Left kidney (tissue), 8 donors: ENCODE measurements at places on chromosomes 7 and 10. TPM values are rescaled to one million over a fixed set of nuclear protein-coding genes. Genes with fewer than 3 reads are reported as not detected.

ZMIZ2 gene
- 77.5 TPM for polyA plus RNA-seq

RBP3 gene
- polyA plus RNA-seq = 0.10 TPM

FANK1 gene
- polyA plus RNA-seq = 13.1 TPM

MALRD1 gene
- 2.2 TPM for polyA plus RNA-seq

GNAI1 gene
- polyA plus RNA-seq = 112 TPM

SLC26A4 gene
- 3.7 TPM for polyA plus RNA-seq

PPP3CB gene
- 73.1 TPM for polyA plus RNA-seq

- DNase-seq = no peak
These were observed 18.2 kb downstream of the FAM25A start for GRCh38 chr10:87038286-87038717.

DNA sequence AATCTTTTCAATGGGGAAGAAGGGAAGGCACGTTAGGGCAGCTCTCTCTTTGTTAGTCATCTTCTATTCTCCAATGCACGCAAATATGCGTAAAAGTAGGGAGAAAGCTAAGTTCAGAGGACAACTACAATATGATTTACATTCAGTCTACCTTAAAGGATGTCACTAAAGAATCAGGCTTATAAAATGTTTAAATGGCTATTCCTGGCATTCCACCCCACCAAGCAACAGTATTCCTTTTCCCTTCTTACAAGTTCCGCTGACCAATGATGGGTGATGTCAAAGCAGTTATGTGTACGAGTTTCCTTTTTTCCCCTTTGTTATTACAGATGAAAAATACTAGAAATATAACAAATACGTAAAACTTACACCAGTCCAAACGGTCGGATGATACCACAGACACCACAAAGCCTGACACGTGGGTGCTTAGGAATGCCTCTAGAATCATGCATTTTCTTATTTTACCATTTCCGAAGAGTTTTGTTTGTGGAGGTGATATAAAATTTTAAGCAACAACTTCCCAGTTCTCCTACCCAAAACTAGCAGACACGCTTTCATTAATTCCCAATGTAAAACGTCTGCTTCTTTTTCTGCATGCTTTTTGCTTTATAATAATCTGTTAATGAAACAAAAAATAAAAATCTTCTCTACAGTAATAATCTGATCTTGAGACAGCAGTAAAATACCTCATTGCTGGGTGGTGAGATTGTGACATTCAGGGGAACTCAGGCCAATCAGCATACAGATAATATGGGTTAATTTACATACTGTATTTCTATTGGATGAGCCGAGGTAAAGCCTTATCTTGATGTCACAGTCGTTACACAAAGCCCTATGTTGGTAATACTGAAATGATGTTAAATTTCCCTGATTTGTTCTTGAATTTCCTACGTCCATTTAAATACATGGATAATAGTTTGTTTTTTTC is 708 bp upstream of the GPR85 start:
- peak; percentile 25 for DNase-seq

DNA sequence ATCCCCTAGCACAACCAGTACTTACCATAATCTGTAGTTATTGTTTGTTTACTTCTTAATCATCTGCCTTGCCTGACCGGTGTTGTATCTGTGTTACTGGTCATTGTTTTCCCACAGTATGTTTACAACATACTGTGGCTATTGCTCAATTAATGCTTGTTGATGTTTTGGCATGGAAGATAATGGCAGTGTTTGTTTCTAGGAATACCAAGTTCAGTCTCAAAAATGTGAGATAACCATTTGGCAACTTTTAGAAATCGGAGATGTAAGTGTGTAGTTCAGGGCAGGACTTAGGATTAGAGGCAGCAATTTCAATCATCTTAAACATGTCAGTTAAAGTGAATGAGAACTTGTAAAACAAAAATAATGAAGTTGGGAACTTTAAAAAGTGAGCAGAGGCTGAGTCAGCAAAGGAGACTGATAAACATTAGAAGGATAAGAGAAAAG is 8.2 kb downstream of the MINDY3 start:
- DNase-seq = no peak

DNA sequence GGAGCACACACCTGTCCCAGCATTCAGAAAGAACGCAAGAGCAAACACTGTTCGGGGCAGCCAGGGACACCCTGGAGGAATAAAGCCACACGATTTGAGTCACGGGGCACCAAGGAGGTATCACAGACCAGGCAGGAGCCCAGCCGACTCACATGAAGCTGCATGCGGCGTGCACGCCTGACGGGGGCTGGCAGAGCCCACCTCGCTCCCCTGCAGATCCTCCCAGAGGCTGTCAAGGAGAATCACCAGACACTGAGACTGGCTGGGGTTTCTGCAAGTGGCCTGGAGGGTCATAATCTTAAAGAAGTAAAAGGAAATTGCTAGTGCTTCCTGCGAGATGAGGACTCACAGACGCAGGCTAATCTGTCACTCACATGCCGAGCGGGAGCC is 61.6 kb downstream of the TCERG1L start:
- no peak for DNase-seq

- no peak for DNase-seq
These were observed 62.7 kb downstream of the KAT6B start for GRCh38 chr10:74888962-74889661.

DNA sequence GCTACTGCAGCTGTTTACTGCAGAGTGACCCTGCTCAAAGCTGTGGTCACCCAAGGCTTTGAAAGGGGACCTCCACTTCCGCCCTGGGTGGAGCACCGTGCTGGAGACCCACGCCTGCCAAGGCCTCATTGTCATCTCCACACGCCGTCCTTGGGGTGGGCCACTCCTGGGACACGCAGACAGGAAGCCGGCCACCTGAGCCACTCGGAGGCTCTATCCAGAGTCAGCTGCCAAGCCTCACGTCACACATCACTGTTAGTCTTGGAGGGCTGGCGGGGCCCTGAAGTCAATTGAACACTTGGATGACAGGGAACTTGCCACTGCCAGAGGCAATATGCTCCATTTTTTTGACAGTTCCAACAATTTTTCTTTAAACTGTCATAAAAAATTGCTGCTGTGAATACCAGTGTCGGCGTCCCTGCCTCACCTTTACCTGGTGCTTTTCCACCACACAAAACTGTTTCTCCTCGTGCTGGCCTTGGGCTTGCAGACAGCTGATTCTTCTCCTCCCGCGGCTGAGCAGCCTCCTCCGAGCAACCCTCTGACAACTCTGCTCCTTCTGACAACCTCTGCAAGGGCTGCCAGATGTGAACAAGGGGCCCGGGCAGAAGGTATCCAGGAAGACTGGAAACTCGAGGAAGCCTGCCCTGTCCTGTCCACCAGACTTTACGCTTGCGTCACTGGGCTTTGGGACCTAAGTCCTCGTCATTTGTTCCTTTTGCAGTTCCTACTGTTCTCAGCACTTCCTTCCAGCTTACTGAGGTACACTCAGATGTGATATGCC is 81.9 kb downstream of the EGFR start:
- DNase-seq = no peak

- no peak for DNase-seq
These were observed 181.2 kb downstream of the TWIST1 start for GRCh38 chr7:18936265-18936664.

DNA sequence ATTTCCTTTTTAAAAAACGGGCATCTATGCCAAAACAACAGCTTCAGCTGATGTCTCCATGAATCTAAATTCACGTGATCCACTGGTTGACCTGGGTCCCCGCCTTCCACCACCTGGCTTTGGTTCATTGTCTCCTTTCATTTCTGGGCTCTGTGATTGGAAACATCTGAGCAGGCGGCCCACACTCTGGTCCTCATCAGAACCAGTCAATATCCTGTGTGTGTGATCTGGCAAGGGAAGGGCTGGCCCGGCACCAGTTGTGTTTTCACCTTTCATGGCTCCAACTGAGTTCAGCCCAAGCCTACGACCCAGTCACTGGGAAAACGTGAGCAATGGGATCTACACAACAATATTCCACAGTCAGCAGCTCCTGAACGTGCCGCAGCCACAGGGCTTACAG is 46.2 kb downstream of the PARP12 start:
- no peak for DNase-seq

GRCh38 chr10:104441329-104442000 is 87.8 kb downstream of the CFAP58 start:
- DNase-seq = peak; percentile 10

DNA sequence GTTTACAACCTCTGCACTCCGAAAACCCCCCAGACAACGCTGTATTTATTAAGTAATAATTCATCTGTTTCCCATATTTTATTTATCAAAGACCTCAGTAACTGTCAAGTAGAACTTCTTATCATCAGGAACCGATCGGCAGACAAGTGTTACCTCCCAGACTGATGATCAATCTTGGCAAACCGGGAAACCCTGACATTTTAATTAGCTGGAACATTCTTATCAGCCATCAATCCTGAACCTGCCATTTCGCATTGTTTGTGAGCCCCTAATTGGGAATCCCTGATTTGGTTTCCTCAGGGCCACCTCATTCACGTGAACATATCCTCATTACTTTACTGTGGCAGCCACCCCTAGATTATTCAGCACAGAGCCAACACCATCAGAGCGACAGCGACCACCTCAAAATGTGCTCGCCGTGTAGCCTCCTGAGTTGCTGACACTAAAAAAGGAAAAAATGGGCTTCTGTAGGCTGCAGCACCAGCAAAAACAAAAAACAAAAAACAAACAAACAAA is 93.6 kb upstream of the SDK1 start:
- no peak for DNase-seq

DNA sequence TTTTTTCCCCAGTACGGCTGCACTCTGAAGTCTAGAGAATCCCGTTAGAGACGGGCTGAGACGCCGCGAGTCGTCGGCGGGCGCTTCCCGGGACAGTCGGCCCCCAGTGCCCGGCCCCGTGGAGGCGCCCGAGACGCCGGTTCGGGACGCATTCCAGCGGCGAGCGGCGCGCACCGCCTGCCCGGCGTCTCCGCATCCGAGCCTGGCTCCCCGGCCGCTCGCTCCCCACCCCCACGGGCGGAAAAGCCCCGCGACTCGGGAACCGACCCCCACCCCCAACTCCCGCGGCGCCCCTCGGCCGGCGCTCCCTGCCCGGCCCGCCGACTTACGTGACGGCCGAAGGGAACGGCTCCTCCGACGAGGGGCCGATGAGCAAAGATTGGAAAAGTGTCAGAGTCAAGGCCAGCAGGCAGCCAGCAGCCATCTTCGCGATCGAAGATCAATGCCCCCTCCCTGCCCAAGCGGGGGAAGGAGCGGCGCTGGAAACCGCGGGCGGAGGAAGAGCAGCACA is 486 bp downstream of the CACNA2D1 start:
- DNase-seq = peak; percentile 29

DNA sequence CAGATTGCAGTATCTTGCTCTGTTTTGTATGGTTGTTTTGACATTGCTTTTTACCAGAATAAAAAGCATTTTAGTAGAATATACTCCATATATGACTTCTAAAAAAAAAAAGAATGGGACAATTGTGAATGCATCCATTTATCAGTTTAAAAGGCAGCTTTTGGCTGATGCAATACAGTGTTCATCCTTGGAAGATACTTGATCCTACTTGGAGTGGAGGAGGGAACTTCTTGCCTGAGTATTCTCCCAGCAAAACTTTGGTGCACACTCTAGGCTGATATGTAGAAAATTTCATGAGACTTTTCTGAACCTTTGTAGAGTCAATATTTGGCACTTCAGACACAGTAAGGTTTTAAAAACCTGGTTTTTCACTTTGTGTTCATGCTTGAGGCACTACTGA is 40.2 kb downstream of the WDR11 start:
- DNase-seq = no peak

- DNase-seq = no peak
These were observed 241.7 kb downstream of the GATA3 start for GRCh38 chr10:8296090-8296733.

DNA sequence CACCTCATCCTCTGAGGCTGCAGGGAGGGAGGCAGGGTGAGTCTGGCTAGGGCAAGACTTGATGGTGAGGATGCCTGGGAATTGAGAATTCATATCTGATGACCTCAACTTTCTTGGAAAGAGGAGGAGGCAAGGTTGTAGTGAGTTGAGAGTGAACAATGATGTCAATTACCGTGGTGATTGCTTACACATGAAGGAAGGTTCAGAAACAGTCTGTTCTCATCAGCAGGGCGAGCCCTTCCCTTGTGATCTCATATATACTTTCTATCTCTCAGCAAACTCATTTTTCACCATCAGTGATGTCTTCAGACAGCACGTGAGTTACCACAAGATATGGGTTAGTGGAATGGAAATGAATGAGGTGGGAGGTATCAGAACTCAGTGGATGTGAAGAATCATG is 20.1 kb upstream of the COL13A1 start:
- no peak for DNase-seq

DNA sequence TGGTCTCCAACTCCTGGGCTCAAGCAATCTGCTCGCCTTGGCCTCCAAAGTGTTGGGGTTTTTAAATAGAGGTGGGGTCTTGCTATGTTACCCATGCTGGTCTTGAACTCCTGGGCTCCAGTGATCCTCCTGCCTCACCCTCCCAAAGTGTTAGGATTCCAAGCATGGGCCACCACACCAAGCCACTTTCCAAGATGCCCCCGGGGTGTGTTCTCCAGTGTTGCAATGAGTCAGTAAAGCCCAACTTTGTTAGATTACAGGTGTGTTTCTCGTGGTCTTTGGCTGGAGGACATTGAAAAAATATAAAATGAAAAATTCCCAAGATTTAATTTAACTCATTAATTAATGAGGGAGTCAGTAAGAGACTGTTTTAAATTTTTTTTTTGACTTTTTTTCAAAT is 29.2 kb downstream of the TACR2 start:
- DNase-seq = no peak

DNA sequence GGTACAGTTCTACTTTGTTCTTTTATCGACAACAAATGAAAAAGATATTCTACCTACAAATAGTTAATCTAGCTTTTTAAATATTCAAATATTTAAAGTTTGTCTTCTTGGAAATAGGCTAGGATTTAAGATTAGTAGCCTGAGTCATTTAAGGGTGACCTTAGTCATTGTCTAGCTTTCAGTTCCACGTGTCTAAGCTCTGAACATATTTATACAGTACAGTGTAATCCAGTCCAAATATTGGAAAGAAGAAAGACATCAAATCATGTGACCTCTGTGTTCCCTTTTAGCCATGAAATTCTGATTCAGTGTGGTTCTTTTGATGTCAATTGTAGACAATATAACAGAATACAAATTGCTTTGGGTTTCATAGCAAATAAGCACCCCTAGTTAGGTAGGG is 121.1 kb downstream of the MALRD1 start:
- no peak for DNase-seq

DNA sequence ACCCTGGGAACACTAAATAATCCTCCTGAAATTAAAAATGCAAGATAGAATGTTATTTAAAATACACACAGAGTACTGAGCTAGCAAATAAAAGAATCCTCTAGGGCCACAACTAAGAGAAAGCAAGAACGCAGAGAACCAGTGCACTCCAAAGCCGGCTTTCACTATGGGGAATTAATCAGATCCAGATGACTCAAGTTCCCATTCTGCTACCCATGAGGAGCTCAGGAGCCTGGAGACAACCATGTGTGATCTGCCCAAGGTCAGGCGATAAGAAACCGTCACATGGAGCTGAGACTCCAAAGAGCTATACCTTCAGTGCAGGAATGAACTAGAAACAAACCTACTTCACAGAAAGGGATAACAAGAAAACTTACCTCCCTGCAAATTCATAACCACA is 19.5 kb upstream of the CYREN start:
- no peak for DNase-seq
